ENCODE measurements at places on chromosomes 3 and 15.

GRCh38 chr3:59791774-59792308 is 742.0 kb upstream of the CFAP20DC start:
- DNase-seq: no peak

DNA sequence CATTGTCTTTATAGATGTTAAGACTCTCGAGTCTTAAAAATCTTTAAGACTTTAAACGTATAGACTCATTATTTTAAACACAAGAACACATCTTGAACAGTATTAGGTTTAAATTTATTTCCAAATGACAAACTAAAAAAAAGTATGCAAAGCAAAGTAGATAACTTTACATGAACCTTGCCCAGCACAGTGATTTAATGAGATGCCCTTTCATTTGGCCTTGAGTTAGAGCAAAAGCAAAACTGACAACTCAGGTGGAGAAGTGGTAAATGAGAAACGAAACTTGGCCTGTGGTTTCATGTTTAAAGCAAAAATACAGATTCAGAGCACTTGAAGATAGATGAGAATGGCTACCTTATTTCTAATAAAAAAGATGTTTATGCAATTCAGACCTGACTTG is 8.6 kb downstream of the GPR15 start:
- DNase-seq: no peak

DNA sequence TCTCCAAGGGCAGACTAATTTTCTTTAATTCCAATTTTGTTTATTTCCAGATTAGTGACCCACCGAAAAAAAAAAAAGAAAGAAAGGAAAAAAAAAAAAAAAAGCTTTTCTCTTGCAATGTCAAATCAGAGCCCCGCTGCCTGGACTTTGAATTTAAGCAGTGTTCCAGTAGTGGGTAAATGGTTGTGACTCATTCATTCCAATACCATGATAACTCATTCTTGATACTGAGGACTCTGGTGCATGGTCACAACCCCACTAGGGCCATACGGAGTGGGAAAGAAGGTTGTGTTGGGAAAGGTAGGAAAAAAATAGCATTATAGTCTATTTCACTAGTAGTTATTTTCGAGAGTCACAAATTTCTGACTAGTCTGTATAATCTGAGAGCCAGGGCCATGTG is 59.1 kb upstream of the COL8A1 start:
- DNase-seq: no peak

GRCh38 chr3:76131396-76132153 is 346.2 kb upstream of the ZNF717 start:
- DNase-seq: no peak

- DNase-seq: peak; percentile 46
Observed at GRCh38 chr15:67542420-67543347, at the start of gene MAP2K5. TSS of gene MAP2K5 (plus strand) at chr15:67542703. CDS start at chr15:67543336, 633 bp downstream.

- DNase-seq: no peak
Observed at GRCh38 chr3:175270198-175270837, 411.2 kb downstream of the NAALADL2 start.

DNA sequence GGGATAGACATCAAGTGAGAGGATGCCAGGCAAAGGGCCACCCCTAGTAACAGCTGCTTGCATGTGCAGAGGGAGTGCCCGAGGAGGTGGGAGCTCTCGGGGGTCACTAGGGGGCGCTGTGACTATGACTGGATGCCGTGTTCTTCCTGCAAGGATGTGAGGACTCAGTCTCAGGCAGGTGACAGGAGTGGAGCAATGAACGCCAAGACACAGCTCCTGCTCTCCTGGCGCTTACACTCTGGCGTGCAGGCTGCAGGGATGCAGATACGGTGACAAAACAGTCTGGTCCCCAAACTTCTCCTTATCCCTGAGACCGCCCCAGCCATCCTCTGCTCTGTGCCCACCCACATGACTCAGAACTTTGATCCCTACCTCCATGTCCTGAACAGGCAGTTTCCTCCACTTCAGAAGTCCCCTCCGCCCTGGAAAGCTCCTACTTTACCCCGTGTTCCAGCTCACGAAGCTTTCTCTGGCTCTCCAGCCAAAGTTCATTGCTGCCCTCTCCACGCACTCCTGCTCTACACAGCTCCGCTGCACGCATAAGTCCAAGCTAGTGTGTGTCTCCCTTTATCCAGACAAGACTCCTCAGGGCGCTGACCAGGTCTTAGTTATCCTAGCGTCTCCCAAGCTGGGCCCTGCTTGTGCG is 14.7 kb downstream of the RHOV start:
- no peak for DNase-seq

- DNase-seq: no peak
Observed at GRCh38 chr3:128217702-128218547, 64.6 kb downstream of the EEFSEC start.

DNA sequence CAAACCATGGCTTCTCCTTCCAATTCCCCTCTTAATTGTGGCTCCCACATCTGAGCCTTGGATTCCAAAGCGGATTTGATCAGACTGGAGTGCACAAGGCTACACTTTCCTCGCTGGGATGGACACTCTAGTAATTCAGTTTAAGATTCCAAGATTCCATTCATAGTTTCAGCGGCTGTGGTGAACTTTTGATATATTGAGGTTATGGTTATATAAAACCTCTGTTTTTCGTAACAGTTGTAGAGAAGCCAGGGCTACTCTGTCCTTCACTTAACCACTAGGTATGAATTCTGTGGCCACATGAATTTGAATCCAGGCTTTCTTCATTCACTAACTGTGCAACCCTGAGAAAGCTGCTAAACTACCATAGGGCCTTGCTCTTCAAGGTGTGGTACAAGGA is 67.9 kb upstream of the KY start:
- no peak for DNase-seq

- DNase-seq: no peak
Observed at GRCh38 chr3:186477876-186478275, 66.3 kb downstream of the CRYGS start.

GRCh38 chr3:23966328-23966727 is 21.2 kb downstream of the NR1D2 start:
- DNase-seq: no peak

- DNase-seq: no peak
Observed at GRCh38 chr15:51348688-51349087, 7.2 kb downstream of the GLDN start.

GRCh38 chr15:96348112-96349027 is 17.9 kb downstream of the NR2F2 start:
- no peak for DNase-seq

GRCh38 chr3:134638385-134639030 is 12.3 kb downstream of the KY start:
- no peak for DNase-seq

DNA sequence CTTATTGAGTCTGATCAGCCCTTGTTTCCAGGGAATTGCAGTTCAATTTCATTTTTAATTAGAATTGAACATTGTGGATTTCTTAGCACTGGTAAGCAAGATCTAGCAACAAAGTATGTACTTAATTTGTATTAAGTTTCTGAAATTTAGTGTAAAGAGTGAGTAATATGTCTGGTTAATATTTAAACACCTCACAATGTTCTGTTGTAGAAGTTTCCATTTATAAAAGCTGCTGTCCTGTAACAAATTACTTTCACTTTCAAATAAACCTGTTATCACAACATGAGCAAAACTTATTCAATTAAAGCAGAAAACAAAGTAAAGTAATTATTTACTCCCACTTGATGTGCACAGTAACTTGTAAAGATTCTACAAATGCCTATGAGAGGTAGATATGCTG is 448.5 kb downstream of the NAALADL2 start:
- DNase-seq: no peak

DNA sequence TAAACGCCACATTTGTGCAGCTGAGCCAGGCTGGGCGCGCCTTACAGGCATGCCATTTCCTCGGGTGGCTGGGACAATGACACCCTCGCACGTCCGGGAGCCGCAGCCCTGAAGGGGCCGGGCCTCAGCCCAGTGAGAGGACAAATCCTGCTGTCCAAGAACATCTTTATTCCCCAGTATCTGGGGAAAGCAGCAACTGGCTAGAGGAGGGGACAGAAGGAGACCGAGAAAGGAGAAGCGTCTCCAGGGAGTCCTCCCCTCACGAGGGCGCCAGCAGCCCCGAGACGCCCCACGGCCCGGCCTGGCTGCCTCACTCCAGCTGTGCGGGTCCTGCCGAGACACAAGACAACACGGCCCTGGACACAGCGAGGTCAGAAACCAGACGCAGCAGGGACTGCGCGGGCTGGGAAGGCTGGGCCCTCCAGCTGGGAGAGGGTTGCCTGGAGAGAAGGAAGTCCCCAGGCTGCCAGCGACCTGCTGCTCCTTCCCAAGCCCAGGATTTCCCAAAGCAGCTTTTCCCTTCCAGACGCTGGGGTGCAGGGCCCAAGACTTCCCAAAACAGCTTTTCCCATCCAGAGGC is 130.2 kb downstream of the CHSY1 start:
- DNase-seq: no peak

- DNase-seq: no peak
Observed at GRCh38 chr3:73052857-73053256, 8.6 kb upstream of the EBLN2 start.

GRCh38 chr3:152858170-152858800 is 23.4 kb downstream of the P2RY1 start:
- no peak for DNase-seq

DNA sequence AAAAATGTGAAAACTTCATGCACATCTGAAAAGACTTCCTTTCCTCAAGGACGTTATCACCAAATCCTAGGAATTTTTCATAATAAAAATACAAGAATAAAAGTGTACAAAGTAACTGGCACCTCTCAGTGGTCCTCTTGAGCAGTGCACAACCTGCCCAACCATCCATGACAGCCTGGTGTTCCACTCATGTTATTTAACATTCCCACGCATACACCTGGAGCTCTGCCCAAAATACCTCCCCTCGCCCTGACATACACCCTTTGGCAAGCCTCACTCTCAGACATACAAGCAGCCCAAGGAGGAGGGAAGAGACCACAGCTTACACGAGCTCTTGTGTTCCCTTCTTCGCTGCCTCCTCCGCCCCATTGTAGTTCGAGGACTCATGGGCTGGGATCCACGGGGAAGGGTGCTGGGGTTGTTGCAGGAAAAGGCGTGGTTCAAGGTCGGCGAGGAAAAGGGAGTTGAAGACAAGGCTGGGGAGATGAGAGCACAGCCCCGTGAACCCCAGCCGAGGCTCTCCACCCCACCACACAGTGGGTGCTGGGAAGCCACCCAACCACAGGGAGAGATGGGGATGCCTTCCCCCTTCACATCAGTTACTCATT is 23.3 kb downstream of the GRIP2 start:
- no peak for DNase-seq

DNA sequence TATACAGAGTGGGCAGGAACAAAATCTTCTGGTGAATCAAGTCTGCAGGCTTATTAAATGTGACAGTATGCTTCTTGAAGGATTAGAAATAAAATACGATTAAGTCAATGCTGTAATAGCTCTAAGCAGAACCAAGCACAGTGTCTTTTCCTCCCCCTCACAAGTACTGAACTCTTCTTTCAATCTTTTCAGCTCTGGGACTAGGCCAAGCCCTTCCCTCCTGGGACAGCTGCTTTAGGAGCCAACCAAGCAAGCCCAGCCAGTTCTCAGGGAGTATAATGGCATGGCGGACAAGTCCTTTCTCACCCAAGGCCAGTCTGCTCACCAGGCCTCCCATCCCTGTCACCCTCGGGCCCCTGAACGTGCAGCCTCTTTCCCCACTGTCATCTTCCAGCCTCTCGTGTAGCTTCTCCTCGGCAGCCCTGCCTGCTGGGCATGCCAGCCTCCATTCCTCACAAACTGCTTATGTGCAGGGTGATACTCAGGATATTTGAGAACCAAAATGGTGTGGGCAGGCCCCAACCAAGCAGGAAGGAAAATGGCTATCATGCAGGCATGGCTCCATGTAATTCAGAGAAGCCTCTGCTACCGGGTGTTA is 8.4 kb upstream of the PPP1R2 start:
- DNase-seq: no peak

DNA sequence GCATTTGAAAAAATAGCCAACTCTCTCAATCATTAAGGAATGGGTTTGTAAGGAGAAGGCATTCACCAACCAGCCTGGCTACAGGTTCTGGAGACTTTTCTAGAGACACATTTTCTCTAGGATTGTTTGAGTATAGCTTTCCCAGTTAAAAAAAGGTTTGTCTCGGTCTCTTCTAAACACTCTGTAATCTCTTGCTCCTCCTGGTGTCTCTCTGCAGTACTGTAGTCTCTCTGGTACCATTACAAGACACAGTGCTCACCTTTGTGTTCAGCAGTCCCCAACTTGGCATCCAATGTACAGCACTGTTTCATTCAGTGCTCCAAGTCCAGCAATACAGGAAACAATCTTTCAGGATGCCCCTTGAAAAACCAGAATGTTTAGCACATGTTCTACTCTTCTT is 534.4 kb downstream of the ZNF385D start:
- DNase-seq: no peak

DNA sequence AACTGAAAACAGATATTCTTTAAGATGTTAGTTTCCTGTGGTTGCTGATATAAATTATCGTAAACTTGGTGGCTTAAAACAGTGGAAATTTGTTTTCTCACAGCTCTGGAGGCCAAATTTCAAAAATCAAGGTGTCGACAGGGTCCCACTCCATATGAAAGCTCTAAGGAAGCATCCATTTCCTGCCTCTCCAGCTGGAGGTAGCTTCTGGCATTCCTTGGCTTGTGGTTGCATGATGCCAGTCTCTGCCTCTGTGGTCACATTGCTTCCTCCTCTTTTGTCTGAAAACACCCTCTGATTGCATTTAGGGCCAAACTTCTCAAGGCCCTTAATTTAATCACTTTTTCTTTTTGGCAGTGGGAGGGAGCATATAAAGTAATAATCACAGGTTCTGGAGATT is 96.8 kb downstream of the PPM1L start:
- DNase-seq: no peak

DNA sequence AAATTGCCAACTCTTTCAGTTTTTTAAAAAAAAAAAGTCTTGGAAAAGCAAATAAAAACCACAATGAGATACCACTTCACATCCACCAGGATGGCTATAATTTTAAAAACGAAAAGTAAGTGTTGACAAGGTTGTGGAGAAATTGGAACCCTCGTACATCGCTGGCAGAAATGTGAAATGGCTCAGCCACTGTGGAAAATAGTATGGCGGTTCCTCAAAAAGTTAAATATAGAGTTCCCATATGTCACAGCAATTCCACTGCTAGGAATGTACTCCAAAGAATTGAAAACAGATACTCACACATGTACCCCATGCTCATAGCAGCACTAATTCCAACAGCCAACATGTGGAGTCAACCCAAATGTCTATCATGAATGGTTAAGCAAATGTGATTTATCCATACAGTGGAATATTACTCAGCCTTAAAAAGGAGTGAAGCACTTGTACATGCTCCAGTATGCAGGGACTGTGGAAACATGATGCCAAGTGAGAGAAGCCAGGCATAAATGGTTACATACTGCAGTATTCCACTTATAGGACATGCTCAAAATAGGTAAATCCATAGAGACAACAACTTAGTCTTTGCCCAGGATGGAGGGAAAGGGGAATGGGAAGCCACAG is 73.8 kb upstream of the PCSK6 start:
- no peak for DNase-seq

Data from NCI-H1417 treated with DMSO at 0.1 percent for 48 hours (cell line).